ENCODE measurements at places on chromosomes 12 and 14.

DNA sequence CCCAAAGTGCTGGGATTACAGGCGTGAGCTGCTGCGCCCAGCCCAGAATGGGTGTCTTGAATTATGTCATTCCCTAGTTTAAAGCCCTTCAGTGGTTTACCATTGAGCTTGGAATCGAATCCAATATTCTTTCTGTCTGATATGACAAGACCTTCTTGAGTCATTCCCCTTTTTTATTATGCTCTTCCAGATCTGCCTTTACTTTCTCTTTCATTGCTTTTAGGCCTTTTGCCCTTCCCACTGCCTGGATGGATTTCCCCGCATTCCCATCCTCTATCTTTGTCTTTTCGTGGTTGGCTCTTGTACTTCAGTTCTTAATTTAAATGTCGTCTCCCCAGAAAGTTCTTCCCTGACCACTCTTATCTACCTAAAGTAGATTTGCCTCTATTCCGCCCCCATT is 1.6 kb downstream of the TRAFD1 start:
- no peak for DNase-seq

DNA sequence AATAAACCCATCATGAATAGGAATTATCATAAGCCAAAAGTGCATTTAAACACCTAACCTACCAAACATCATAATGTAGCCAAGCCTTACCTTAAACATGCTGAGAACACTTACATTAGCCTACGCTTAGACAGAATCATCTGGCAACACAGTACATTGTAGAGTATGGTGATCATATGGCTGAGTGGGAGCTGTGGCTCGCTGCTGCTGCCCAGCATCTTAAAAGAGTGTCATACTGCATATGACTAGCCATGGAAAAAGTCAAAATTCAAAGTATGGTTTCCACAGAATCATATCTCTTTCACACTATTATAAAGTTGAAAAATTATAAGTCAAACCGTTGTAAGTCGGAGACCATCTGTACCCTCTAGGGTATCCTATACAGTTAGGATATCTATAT is 32.0 kb upstream of the PRPF39 start:
- DNase-seq: no peak

DNA sequence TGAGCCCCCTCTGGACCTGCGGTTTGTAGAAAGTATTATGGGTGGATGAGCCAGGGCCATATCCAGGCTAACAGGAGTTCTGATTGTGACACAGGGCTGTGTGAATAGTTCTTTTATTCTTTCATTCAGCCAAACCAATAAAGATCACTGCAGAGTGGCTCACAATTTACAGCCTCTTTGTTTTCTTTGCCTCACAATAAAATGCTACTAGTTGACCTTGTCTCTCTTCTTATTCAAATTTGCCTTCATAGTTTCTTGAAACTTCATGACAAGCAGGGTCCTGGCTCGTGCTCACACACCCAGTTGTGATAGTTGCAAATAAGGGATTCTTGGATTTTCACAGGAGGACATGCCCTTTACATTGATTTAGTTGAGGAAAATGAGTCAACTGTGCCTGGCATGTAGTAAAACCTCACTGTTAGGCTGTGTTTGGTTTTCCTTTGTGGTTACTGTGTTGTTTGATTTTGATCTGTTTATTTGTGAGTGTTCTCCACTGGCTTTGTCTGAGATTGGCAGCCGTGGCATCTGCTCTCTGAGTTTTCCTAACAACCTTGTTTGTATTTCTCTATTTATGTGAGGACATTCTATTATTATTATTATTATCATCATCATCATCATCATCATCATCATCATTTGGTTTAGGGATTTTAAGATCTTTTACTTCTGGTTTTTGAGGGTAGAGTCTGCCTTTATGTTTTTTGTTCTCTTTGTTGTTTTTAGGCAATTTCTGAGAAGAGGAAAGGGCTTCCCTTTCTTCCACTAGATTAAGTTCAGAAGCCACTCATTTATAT is 2.7 kb upstream of the KRT6B start:
- no peak for DNase-seq

DNA sequence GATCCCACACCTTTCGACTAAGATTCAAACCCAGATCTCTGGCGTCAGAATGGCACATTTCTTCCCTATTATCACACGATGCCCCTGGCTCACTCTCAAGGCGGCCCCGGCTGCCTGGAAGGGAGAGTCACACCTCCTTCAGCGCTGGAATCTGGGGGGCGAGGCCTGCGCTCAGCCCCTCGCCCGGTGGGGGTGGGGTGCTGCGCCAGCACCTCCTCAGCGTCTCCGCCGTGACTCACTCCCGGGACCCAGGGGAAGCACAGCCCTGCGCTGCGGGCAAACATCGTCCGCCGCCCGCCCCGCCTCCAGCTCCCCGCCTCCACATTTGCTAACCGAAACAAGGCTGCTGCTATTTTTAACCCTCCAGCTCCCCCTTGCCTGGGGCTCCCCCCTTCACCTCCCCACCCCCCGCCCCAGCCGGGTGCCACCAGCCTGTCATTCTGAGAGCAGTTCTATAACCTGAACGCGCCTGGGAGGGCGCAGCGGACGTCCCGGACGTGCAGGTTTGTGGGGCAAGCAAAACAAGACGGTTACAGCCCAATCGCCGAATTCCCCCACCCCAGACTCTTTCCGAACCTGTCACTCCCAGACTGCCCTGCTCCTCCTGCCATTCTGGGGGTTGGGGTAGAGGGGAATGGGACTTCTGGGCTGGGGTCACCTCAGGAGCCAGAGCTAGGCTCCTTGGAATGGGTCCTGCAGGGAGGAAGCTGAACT is 6.7 kb downstream of the HDAC7 start:
- DNase-seq: peak; percentile 91

GRCh38 chr14:95014036-95014435 is 143.3 kb downstream of the DICER1 start:
- no peak for DNase-seq

DNA sequence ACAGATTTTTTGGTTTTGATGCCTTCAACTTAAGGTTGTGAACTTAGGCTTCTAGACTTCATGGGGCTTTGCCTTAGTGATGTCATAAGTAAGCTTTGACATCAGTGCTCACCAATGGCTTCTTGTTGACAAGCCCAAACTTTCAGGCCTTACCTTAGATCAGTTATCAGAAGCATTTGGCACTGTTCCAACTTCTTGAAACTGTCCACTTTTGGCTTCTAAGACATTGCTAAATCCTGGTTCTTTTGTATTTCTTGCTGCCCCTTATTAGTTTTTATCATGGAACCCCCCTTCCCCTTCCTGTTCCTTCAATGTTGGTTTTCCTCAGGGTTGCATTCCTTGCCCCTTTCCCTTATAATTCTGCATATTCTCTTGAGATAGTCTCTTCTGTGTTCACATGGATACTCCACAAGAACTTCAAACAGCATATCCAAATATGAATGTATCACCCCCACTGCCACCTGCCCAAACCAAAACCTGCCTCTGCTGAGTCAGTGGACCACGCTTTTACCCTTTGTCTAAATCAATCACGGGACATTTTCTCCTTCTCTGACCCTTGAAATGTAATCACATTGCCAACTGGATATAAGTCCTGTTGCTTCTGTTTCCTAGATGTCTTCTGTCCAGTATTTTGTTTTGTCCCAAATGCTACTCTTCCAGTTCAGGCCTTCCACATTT is 7.9 kb downstream of the PFKM start:
- DNase-seq: no peak

DNA sequence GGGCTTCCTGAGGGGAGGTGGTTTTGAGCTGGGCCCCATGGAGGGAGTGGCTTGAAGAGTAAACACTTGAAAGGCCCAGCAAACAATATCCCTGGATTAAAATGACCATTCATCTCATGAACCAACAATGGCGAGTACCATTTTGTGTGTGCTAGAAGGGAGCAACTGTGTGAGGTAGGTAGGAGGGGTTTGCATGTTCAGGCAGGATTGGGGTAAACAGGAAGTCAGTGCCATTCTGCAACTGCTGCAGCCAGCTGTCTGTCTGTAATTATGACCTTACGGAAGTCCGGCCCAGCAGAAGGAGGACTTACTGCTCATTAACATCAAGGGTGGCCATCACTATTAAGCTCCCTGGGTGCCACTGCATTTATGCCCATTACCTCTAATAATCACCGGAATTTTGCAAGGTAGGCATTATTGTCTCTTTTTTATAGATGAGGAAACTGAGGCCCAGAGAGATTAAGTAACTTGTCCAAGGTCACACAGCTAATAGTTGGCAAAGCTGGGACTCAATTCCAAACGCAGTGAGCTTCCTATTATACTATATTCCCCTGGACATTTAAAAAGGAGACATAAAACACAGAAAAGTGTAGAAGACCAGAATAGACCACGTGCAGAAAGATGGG is 16.6 kb upstream of the IFI27L2 start:
- DNase-seq: no peak

DNA sequence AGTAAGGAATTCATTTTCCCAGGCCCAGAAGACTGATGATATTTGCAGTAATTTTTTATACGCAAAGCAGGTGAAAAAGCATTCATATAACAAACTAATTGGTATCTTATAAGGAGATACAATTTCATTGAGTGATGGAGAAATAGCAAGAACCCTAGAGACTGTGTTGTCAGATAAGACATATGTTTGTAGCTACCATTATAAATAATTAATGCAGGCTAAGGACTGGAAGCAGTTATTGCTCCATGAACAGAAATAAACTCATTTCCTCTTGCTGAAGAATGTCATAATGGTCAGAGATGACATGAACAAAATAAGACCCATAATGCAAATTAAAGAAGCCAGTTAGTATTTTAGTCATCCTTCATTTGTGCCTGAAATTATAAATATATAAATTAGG is 1.5 kb downstream of the OR6C2 start:
- no peak for DNase-seq

DNA sequence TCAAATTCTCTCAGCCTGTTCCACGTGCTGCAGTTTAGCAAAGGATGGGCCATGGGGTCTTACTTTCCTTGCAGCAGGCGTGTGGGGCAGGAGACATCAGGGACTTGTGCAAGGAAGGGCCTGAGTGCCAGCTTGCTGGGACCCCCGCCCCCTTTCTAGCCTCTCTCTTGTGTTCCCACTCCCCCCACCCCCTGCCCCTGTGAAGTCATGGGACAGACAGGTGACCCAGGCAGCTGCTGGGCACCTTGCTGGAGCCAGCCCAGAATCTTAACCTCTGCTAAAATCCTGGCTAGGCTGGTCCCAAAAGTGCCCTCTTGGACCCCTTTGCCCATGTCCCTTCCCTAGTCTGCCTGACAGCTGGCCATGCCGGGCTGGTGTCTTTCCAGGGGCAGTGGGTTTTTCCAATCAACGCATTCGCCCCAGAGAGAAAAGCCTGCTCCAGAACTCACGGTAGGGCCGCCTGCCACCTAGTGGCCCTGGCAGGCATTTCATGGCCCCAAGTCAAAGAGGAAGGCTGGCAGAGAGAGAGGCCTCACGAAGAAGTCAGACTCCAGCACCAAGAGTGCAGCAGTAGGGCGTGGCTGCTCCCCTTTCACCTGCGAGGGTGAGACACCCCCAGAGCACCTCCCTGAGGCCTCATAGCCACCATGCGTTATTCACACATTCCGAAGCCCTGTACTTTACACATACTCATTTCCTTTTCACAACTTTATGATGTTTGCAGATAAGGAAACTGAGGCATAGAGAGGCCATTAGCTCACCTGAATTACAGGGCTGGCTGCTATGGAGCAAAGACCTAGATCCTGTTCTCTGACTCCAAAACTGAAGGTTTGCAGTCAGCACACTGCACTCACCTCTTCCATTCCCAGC is 67.4 kb downstream of the LGMN start:
- peak; percentile 82 for DNase-seq

DNA sequence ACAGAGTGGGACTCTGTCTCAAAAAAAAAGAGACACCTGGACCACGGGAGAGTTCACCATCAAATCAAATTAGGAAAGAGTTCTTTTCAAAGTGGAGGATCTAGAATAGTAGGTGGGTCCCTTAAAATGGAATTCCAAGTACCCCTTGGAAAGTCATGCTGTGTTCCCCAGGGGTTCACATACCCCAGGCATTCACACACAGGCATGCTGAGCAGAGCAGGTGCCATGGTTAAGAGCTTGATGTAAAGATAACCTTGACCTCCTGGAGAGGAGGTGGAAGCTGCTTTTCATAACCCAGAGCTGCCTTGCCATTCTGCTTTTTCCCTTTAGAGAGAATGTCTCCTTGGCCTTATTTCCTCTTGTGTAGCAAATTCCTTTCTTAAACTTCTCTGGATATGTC is 14.2 kb upstream of the SRSF5 start:
- no peak for DNase-seq

- no peak for DNase-seq
Measured at GRCh38 chr14:53054457-53054856, 98.7 kb downstream of the DDHD1 start.

DNA sequence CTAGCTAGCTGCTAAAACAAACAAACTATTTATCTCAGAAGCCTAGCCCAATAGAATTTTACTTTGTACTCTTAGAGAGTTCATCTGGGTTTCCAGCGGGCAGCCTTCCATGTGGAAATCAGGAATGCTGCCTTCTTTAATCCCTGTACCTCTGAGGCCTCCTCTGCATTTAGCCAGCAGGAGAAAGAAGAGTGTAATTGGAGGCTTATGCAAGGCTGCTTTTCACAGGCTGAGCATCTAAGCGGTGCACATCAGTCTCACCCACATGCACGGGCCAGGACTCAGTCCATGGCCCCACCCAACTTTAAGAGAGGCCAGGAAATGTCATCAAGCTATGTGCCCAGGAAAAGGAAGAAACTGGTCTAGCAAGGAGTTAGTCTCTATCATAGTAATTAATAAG is 14.0 kb upstream of the PTGDR start:
- DNase-seq: no peak

GRCh38 chr12:26845057-26845666 is 12.2 kb upstream of the ITPR2 start:
- no peak for DNase-seq

DNA sequence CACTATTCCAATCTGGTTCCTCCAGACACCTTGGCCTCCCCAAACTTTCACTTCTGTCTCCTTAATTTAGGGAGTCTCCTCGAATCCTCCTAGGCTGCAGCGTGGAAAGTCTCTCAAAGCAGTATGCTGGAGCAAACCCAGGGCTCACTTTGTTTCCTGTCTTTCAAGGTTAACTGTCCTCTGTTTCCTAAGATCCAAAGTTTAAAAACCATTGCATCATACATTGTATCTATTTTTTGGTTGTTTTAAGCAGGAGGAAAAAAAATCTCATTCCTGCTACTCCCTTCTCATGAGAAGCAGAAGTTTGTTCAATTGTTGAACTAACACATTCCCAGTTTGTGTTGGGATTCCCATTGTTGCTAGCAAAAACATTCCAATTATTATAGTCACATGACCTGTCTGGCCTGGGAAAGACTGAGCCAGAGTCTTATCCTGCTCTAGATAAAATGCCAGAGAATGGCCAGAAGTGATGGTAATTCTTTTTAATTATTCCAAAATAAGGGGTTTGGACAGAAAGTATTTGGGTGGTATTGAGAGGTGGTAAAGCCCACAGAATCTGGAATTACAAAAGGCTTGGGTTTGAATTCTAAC is 67.3 kb downstream of the HSPB8 start:
- DNase-seq: no peak

DNA sequence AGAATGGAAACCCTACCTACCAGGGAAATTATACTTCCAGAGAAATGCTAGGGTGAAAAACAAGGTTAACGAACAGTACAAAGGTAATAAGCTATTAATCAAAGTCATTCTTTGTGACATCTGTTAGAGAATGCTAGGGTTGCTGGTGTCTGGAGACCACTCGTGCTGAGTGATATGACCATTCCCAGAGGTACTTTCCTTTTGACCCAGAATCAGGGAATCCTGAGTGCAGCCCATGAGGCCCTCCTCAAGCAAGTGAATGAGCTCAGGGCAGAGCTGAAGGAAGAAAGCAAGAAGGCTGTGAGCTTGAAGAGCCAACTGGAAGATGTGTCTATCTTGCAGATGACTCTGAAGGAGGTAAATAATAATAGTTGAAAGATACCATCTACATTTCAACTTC is 31.7 kb downstream of the RPGRIP1 start:
- DNase-seq: no peak

- DNase-seq: no peak
Measured at GRCh38 chr14:90759370-90760077, 56.7 kb downstream of the TTC7B start.

Data from activated T-cell treated with anti-CD3 and anti-CD28 coated beads, Interleukin-2, amount 50 U/mL, for 1 hour (primary cell).